ENCODE measurements at places on chromosomes 3 and 15.

DNA sequence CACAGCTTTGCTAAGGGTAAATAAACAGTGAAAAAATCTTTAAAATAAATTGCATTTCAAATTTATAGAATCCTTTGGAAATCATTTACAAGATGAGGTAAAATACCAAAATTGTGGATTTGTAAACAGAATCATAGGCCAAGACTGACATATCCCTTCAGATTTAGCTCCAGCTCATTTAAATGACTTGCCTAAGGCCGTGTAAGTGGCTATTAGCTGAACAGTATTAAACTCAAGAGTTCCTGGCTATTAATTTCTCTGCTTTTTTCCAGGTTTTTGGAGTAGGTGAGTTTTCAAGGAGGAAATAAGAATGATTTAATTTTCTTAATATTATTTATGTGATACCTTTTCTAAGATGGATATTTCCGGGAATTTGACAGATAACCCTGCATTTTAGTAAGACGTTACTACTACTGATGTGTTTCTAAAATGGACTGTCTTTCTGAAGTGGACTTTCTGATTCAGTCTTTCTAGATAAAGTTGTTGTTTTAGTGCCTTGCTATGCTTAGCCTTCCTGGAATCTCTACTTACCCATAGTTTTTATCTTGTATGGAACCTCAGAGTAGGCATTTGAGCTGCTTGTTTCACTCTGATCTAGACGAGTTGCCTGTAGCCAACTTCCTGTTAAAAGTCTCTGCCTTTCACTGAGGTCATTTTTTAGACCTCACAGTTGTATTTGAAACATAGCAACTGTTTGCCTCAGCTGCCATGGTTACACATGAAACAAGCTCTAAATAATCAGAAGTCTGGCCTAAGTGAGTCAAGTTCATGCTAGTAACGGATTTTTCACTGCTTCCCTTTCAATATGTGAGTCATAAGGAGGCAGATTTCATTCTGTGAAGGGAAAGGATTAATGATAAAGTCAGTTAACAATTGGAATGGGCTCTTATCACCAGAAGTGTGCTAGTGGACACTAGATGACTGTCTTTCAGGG lies 127.0 kb downstream of the KLHL25 start:
- peak; percentile 35 for DNase-seq

DNA sequence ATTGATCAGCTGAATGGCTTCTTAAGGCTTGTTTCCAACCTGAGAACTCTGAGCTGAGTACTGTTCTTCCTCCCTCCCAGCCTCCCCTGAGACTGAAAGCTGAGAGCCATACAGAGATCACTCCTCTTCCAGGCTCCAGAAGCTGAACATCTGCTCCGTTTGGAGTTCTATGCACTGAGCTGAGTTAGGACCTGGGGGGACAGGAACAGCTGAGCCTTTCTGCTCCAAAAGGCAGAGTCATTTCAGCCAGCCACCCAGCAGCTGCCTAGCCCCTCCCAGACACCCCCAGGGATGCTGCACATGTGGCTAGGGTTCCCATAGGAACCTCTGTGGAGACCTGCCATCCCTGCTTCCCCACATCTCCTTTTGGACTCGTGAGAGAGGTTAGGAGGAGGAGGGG lies 64.2 kb upstream of the GLCE start:
- DNase-seq: no peak

- DNase-seq: no peak
Measured at GRCh38 chr3:42117175-42118008, 26.2 kb downstream of the TRAK1 start.

DNA sequence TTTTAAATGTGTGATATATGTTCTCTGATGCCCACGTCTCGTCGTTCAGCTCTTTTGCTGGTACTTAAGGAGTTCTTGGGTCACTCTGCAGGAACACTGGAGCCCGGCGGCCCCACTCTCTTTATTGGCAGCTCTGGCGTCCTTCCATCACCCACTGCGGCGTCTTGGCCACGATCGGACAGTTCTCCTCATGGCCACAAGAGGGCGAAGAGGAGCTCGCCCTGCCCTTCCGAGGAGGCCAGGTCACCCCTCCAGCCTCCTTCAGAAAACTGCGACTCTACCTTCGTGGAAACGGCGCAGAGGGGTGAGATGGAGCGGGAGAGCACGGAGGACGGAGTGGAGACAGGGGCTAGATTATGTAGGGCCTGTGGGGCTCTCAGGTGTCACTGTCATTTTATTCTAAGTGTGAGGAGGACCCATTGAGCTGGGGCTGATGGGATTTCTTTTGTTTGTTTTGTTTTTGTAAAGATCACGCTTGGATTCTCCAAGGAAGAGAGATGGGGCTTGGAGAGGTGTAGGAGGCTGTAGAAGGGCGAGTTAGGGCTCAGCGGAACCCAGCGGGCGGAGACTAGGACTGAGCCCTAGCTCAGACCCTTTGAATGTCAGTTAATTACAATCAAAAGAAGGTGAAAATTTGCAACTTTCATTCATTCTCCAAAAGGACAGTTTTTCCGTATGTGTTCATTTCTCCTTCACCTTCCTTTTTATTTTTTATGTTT lies 28.0 kb upstream of the GABRA5 start:
- DNase-seq: no peak

DNA sequence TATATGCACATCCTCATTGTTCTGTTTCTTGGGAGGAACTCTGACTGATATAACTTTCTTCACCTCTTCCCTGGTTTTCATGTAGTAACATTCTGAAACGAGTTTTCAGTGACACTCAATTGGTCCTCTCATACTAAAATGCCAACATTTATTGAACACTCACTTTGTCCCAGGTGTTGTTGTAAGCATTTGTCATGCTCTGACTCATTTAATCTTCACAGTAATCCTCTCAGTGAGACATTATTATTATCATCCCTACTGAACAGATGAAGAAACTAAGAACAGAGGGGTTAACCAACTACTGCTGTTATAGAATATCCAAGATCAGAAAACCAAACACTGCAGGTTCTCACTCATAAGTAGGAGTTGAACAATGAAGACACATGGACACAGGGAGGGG lies 94.1 kb upstream of the MRPL3 start:
- no peak for DNase-seq

DNA sequence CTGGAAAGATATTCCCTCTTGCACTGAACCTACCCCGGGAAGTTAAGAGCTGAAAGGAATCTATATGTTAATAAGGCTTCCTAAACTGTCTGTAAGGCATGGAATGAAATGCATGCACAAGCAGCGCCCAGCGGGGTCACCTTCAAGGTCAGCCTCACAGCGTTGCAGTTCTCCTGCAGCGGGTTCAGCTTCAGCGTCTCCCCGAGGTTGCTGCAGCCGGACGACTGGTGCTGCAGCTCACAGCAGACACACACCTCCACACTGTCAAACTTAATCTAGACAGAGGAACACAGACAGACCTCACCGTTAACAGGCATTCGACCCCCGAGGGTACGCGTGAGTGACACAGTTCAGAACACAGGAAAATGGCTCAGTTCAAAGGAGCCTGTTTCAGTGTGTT lies 73.3 kb downstream of the NSMCE3 start:
- no peak for DNase-seq

DNA sequence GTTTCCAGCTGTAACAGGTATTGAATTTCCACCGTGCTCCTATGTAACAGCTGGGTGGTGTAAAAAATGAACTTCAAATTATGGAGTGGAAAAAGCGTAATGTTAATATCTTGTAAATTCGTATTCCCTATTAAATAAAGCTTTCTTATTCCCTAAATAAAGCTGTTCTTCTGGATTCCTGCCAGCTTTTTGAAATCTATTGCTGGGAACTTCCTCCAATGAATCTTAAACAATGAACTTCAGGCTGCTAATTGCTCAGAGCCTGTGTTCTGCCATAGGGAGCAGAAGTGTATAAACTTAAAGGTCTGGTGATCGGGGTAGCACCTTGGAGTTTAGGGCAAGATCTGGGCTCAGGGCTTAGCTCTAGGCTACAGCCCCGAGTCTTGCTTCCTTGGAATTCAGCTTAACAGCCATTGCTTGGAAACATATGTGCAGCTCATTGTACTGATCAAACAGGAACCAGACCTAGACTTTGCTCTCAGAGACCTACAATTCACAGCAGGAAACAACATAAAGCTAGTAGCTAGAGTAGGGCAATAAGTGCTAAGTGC lies 1.4 kb downstream of the ARL14 start:
- no peak for DNase-seq

GRCh38 chr3:180102134-180102533 lies 65.4 kb upstream of the PEX5L start:
- no peak for DNase-seq

GRCh38 chr3:56157693-56158362 lies 310.4 kb downstream of the ERC2 start:
- no peak for DNase-seq

GRCh38 chr3:186637686-186638085 lies 2.5 kb upstream of the FETUB start:
- DNase-seq: no peak

DNA sequence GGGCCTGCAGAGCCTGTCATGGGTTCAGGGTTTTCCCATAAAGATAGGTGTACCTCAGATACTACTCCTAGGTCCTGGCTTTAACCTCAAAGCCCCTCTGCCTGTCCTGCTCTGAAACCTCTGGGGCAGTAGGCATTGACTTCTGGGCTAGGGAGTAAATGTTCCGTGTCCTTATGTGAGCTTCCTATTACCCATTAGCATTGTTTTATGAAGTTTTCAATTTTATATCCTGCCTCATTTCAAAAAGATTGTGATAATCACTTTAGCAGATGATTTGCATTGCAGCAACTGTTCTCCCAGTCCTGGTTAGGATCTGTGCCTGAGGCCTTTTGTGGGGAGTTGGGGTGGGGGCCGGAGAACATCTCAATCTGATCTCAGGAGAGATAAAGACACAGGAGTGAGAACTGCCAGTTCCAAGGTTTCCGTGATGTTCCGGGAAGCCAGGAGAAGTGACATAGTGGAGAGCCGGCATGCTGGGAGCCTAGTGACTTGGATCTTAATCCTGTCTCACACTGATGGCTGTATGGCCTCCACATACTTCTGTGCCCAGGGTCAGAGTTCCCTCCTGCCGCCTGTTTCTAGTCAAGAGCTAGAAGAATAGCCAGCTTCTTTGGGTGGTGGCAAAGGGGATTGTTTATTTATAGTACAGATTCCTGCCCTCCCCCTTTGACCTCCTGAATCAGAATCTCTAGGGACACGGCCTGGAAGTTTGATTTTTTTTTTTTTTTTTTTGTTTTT lies 10.6 kb downstream of the TPM1 start:
- DNase-seq: no peak

DNA sequence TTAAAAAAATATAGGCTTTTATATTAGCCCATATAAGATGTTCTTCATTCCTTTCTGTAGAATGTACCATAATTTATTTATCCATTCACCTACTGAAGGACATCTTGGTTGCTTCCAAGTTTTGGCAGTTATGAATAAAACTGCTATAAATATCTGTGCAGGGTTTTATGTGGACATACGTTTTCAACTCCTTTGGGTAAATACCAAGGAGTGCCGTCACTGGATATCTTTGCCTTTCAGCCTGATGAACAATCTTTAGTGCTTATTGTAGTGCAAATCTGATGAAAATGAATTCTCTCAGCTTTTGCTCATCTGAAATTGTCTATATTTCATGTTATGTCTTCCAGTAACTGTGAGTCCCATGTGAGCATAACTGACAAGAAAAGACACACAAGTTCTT lies 26.6 kb upstream of the BLM start:
- DNase-seq: no peak

DNA sequence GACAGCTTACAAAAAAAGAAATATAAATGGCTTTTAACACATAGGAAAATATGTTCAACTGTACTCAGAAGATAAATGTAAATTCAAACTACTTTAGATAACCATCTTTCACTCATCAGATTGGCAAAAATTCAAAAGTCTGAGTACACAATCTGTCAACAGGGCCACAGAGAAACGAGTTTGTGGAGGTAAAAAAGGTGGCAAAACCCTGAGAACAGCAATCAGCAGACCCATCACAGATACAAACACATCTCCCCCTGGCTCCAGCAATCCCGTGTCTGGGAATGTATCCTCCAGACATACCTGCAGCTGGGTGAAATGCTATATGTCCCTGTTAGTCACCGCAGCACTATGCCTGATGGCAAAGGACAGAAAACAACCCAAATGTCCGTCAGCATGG lies 149.5 kb downstream of the OSBPL10 start:
- DNase-seq: no peak

GRCh38 chr3:193788189-193788991 lies 195.4 kb downstream of the OPA1 start:
- DNase-seq: no peak

DNA sequence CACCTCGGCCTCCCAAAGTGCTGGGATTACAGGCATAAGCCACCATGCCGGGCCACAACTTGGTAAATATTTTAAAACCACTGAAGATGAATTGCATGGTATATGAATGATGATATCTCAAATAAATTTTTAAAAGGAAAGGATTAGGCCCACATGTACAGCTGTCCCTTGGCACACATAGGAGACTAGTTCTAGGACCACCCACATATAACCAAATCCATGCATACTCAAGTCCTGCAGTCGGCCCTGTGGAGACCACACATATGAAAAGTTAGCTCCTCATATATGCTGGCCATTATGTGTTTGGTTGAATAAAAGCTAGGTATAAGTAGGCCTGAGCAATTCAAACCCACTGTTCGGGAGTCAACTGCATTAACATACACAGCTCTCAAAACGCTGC lies 10.6 kb downstream of the CLPX start:
- DNase-seq: no peak

DNA sequence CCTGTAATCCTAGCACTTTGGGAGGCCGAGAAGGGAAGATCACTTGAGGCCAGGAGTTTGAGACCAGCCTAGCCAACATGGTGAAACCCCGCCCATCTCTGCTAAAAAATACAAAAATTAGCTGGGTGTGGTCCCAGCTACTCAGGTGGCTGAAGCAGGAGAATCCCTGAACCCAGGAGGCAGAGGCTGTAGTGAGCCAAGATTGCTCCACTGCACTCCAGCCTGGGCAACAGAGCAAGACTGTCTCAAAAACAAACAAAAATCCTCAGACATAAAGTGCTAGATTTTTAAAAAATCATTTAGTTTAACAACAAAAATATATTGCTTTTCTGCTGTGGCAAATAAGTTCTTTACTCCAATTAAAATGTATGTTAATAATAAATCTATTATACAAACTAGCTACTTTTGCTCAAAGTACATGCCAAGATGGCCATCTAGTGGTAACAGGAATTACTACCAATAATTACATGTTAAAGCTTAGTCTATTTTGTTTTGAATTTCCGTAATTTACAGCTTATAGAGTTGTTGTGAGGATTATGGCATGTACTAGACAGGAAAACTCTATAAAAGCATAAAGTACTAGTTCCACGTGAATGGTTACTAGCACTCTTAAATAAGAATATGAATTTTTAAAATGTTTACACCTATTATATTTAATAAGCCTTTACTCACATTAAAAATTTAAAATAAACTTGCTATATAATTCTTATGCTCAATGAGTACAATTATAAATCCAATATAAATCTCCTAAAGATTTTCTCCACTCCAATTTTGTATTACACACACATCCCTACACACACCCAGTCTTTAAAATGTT lies 39.0 kb downstream of the GABPB1 start:
- no peak for DNase-seq

DNA sequence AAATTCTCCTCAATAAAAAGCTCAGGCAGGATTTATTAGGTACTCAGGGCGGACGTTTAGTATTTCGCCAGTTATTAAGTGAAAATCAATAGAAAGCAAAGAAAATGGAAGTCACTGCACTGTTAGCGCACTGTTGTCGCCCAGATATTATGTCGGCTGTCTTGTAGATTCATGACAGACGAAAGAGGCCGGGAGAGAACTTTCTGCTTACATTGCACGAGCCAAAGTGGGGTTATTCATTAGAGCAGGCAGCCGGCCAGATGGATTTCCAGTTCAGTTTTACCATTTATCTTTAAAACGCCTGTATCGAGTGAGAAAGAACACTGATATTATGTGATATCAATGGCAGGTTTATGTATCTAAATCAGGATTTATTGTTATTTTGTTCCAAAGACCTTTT lies 866.0 kb upstream of the NR2F2 start:
- DNase-seq: no peak

Data from stimulated activated CD4-positive, alpha-beta T cell treated with anti-CD3 and anti-CD28 coated beads, Interleukin-1b, Interleukin-23, amount 100 ng/mL, for 4 hours (primary cell).